ENCODE measurements at places on chromosomes 5 and 9.

GRCh38 chr9:89597711-89598362, 7.0 kb upstream of the GADD45G start:
- peak; percentile 78 for DNase-seq
- H3K27me3 ChIP-seq = no peaks in the 10 kb centered on the region
- H3K4me1 ChIP-seq = no peaks in the 10 kb centered on the region
- H3K4me3 ChIP-seq = no peak overlapping the region
- no peaks in the 10 kb centered on the region for H3K36me3 ChIP-seq

- H3K27me3 ChIP-seq = no peaks in the 10 kb centered on the region
- H3K4me3 ChIP-seq = no peak overlapping the region
- DNase-seq = no peak
- no peaks in the 10 kb centered on the region for H3K4me1 ChIP-seq
- no peaks in the 10 kb centered on the region for H3K36me3 ChIP-seq
These were observed 60.4 kb downstream of the PSAT1 start for GRCh38 chr9:78357165-78357873.

DNA sequence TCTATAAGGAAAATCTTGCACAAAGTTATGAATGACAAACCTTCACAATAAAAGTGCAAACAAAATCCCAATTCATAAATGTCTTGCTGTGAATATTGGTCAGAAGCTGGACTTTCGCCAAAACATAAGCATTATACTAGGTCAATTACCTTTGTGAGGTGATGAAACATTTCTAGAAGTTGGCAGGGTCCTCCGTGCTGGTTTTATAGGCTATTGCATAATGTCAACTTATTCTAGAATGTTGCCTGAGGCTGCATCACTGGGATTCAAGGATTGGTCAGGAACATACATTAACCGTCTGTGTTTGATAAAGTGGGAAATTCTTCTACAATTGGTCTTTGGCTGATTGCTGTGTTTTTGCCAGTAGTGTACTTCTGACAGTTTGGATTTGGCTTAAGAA, 49.8 kb upstream of the PALM2AKAP2 start:
- H3K4me1 ChIP-seq = no peaks in the 10 kb centered on the region
- peak; percentile 20 for DNase-seq
- H3K27me3 ChIP-seq = no peaks in the 10 kb centered on the region
- no peak overlapping the region for H3K27ac ChIP-seq
- no peaks in the 10 kb centered on the region for H3K36me3 ChIP-seq
- H3K4me3 ChIP-seq = no peak overlapping the region

GRCh38 chr9:127876026-127876763, 1.3 kb downstream of the AK1 start:
- H3K36me3 ChIP-seq = no peaks in the 10 kb centered on the region
- H3K27ac ChIP-seq = peak overlapping the region; percentile 7
- H3K4me1 ChIP-seq = peaks cover 30% of the 10 kb centered on the region
- no peak overlapping the region for H3K4me3 ChIP-seq

DNA sequence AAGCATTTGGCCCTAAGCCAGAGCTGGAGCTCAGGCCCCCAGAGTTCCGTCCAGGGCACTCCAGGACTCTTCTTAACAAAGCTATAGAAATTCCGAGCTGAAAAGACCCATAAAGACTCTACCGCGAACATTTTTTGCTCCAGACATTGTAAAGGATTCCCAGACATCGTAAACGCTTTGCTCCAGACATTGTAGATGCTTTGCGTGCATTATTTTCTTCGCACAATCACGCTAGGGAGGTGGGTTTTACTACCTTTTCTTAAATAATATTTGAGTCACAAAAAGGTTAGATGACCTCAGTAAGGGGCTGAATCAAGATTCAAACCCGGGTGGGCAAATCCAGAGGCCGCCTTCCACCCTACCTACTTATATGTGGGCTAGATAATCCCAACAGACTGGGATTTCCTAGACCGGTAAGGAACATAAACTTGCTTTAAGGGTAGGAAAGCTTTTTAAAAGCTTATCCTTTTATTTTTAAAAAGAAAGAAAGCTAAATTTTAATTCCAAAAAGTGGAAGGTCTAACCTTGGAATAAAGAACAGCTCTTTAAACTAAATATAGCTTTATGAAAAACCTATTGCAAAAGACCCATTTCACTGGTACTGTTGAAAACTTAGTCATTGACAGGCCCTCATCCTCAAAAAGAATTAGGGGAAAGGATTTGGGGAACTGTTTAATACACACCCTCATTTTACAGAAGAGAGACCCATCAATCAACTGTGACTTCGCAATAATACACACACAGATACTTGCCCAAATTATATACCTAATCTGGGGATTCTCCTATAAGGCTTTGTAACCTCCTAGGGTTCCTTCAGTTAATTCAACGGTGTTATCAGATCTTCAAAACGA, 822 bp upstream of the TNIP1 start:
- peak; percentile 86 for DNase-seq
- no peaks in the 10 kb centered on the region for H3K36me3 ChIP-seq
- peaks cover 25% of the 10 kb centered on the region for H3K4me1 ChIP-seq
- no peaks in the 10 kb centered on the region for H3K27me3 ChIP-seq
- H3K27ac ChIP-seq = peak overlapping the region; percentile 100

GRCh38 chr5:37714756-37715155, 125.1 kb downstream of the GDNF start:
- no peak overlapping the region for H3K27ac ChIP-seq
- H3K4me3 ChIP-seq = no peak overlapping the region
- H3K4me1 ChIP-seq = peaks cover 24% of the 10 kb centered on the region
- DNase-seq = no peak
- no peaks in the 10 kb centered on the region for H3K36me3 ChIP-seq

- H3K27ac ChIP-seq = no peak overlapping the region
- no peak for DNase-seq
- peaks cover 2% of the 10 kb centered on the region for H3K4me1 ChIP-seq
- H3K27me3 ChIP-seq = no peaks in the 10 kb centered on the region
- no peaks in the 10 kb centered on the region for H3K36me3 ChIP-seq
- no peak overlapping the region for H3K4me3 ChIP-seq
These were observed 91.0 kb downstream of the MRPL36 start for GRCh38 chr5:1708592-1709141.

DNA sequence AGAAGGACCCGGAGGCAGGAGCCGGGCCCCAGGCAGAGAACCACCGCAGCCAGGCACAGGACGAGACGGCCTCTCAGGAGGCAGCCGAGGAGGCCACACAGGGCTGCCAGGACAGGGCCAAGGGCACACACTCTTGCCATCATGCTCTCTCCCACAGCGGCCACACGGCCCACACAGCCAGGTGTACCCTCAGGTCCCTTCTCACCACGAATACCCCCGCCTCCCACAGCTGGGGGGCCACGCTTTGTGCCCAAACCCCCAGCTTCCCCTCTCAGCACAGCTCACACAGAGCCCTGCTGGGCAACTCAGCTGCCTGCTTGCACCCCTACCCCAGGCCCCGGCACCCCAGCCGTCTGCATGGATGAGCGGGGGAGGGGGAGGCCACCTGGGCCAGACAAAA, 5.3 kb downstream of the SSNA1 start:
- H3K4me3 ChIP-seq = no peak overlapping the region
- H3K4me1 ChIP-seq = peaks cover 47% of the 10 kb centered on the region
- no peaks in the 10 kb centered on the region for H3K36me3 ChIP-seq
- no peak for DNase-seq
- peak overlapping the region; percentile 34 for H3K27ac ChIP-seq

DNA sequence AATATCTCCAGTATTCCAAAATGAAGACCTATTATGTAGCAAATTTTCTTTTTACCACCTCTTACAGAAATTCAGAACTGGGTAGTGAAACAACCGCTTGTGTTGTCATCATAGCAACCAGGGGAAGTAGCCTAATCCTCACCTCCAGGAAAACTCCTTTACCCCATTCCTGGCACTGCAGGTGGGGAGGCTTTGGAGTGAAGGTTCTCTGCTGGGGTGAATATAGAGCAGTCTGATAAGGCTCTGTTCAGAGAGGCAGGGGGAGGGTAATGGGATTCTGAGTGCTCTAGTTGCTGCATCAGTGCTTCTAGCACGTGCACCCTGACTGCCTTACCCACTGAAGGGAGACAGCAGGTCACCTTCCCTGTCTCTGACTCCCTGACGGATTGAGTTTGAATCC, 116.2 kb downstream of the MAN2A1 start:
- no peaks in the 10 kb centered on the region for H3K4me1 ChIP-seq
- no peak for DNase-seq
- no peaks in the 10 kb centered on the region for H3K27me3 ChIP-seq
- no peak overlapping the region for H3K4me3 ChIP-seq
- H3K36me3 ChIP-seq = no peaks in the 10 kb centered on the region

- H3K27ac ChIP-seq = no peak overlapping the region
- H3K27me3 ChIP-seq = no peaks in the 10 kb centered on the region
- DNase-seq = no peak
- H3K36me3 ChIP-seq = no peaks in the 10 kb centered on the region
- H3K4me1 ChIP-seq = peaks cover 5% of the 10 kb centered on the region
These were observed 10.3 kb downstream of the IDNK start for GRCh38 chr9:83633255-83633654.

DNA sequence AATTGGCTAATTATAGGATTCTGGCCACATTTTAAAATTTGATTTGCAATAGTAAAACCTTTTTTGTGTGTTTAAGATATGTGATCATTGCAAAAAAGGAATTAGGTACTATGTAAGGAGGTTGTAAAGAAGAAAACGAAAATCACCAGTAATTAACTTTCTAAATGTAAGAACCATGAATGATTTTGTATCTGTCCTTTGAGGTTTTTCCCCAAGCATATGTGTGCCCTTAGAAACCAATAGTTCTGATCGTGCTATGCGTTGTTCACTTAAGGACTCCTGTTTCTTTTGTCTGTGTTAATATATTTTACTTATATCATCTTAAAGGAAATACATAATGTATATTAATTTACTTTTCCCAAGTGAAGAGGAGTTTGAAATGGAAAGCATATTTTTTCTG, 410.2 kb downstream of the PSAT1 start:
- no peak overlapping the region for H3K4me3 ChIP-seq
- DNase-seq = no peak
- H3K4me1 ChIP-seq = no peaks in the 10 kb centered on the region
- H3K27me3 ChIP-seq = no peaks in the 10 kb centered on the region
- H3K27ac ChIP-seq = no peak overlapping the region
